ENCODE measurements at places on chromosomes 11 and 22.

DNA sequence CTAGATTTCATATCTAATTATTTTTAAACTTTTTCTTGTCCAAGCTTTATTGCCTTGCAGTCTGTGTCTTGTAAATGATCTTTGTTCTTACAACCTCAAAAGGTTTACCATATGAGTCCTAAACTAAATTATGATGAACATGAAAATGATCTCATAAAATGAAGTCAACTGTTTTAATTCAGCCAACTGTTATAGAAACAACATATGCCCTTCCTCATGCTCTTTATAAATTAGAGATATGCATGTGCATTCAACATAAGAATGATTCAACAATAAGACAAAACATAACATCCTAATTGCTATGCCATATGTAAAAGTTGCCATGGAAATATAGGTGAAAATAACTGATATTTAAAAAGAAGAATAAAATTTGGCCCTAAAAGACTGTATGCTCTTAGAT lies 774.4 kb downstream of the LUZP2 start:
- DNase-seq: no peak

DNA sequence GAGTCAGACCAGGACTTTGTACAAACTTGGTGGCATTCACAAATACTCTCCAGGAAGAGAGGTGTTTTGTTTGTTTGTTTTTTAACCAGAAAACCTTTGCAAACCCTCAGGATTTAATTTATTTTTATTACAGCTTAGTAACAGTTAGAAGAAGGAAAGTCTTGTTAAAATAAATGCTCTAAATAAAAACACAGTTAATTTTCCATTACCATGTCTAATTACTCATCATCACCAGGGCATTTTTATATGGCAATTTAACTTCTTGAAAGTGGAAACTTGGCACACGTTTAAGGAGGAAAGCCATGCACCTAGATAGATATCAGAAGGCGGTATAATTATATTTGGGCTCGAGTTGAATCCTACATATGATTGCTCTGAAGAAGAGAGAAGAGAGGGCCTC lies 7.4 kb downstream of the BARX2 start:
- DNase-seq: no peak

DNA sequence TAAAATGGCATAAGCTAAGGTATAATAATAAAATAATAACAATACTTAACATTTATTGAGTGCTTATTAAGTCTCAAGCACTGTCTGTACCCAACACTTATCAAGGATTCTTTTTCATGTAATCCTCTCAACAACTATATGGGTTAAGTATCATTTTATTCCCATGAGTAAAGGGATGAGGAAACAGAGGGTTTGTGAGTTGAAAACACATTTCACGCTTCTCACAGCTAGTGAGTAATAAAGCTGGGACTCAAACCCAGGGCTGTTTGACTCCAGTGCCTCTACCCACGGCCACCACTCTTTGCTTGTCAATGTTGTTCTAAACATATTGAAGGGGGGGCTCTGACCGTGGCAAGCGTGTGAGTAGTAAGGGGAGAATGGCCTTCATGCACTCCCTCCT lies 8.7 kb downstream of the CD3E start:
- no peak for DNase-seq

- no peak for DNase-seq
Observed at GRCh38 chr22:38262051-38262795, 10.6 kb downstream of the TMEM184B start.

DNA sequence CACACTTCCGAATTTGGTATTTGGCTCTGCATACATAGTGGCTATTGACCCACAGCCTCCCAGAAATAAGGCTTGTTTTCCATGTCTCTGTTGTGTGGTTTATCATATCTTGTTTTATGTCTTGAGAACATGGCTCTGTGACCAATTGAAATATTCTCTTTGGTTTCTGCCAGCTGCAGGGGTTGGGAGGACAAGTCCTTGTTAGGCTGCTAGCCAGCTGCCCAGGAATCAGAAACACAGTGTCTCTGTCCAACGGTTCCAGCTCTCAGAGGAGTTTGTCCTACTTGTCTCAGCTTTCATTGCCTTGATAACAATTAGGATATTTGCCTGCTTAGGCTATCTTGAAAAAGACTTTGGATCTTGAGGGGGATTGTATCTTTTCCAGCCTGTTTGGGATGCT lies 6.0 kb upstream of the SLC7A4 start:
- no peak for DNase-seq

DNA sequence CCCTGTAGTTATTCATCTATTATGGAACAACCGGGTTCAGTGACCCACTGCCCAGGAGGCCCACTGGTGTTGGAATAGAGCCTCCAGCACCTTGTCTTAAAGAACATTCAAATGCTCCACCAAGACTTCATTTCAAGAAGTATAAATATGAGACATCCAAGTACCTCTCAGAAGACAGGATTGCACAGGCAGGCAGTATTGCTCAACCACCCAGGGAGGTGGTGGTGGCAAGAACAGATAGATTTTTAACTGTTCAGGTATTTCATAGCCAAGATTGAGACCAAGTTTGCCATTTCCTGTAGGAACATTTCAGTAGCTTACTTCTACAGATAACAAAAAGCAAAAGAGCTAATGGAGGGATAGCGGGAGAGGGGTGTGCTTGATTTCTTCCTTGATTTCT lies 78.7 kb downstream of the COMMD9 start:
- DNase-seq: no peak
